NCI-H345 (cell line): ENCODE measurements at places on chromosomes 1 and 21.
A peak's percentile ranks its signal among the peaks of the same experiment; 100 is the strongest.

DNA sequence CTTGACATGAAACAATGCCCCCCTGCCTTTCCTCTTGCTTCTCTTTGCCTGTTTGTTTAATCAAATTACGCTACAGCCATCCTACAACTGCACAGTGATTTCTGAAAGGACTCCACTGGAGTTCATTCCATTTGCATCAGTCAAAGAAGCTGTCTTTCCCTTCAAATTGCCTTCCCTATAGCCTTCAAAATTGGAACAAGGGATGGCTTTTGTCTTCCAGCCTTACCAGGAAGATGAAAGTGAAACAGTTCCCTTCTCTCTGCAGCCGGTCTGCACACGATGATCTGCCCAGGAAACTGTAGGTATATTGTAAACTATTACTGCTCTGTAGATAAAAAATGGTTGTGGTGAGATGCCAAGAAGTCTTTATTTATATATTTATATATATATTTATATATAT lies 65.6 kb upstream of the ETS2 start:
- DNase-seq: no peak

GRCh38 chr1:114671011-114671938 lies 1.4 kb upstream of the DENND2C start:
- no peak for DNase-seq

DNA sequence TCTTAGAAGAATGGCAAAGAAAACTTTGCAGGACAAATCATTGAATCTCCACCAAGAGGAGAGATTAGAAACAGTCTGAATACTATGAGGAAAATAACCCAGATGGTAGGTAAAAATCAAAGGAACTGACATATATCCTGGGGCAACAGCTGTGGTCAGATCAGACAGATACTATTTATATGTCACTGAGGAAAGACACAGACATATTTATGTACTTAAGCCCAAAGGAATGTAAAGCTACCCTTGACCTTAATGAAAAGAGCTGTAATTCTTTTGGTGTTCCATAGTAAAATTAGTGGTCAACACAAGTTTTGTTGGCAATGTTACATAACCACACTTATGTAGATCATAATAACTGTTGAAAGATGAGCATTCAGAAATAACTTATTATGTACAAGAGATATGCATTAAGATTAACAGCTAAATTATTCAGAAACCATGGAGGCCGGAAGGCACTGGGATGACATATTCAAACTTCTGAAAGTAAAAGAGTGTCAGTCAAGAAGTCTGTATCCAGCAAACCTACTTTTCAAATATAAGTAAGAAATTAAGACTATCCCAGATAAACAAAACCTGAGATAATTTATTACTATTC lies 166.1 kb upstream of the SAMSN1 start:
- no peak for DNase-seq

GRCh38 chr1:201716742-201717135 lies 112.2 kb upstream of the IPO9 start:
- DNase-seq: no peak

DNA sequence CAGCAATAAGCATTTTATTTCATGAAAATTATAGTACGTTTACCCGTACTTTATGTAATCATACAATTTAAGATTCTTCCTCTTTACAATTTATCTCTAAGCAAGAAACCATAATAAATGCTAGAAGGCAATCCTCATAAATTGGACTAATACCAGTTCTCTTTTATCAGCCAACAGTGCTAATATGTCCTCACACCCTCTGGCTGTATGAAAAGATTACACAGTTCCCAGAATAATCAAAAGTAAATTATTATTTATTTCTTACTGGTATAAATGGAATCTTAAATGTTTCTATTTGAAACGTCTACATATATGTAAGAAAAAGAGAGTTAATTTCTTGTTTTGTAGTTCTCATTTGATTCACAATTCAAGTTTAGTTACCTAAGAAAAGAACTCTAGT lies 3.1 kb upstream of the CDKN2C start:
- DNase-seq: no peak

- no peak for DNase-seq
Measured at GRCh38 chr1:6860401-6860800, 75.1 kb downstream of the CAMTA1 start.

DNA sequence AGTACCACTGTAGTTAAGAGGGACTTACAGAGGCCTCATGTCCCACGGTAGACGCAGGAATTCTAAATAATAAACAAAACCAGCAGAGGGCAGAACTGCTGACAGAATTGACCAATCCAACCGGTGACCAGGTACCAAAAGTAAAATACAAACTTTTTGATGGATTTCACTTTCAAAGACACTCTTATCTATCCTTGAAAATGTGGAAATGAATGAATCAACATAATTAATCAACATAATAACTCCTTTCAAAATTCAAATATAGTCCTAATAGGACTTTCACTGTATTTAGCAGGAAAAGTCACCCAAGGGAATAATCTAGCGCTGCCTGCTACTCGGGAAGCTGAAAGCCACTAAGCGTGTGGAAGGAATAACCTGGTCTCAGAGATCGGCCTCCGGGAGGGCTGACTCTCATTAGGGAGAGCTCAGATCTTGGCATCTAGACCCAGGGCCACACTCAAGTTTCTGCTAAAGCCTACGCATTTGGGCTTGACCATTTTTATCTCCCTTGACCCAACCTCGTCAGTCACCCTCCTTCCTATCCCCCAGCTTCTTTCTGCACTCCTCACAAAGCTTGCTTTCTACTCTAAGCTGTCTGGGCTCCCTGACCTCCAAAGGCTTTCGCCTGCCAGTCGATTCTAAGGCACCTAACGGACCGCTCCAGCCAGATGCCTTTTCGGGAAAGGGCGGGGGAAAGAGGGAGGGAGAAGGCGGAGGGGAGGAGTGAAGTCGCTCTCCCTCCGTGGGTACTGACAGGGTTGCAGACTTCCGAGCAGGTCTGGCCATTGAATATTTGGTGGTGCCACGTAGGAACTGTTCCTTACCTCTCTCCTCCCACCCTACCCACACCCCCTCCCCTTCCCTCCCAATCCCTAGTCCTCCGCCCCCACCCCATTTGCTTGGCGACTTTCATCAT lies 1.6 kb downstream of the COL11A1 start:
- DNase-seq: peak; percentile 70

- DNase-seq: no peak
Measured at GRCh38 chr1:153827168-153827964, 52.2 kb downstream of the SLC27A3 start.

DNA sequence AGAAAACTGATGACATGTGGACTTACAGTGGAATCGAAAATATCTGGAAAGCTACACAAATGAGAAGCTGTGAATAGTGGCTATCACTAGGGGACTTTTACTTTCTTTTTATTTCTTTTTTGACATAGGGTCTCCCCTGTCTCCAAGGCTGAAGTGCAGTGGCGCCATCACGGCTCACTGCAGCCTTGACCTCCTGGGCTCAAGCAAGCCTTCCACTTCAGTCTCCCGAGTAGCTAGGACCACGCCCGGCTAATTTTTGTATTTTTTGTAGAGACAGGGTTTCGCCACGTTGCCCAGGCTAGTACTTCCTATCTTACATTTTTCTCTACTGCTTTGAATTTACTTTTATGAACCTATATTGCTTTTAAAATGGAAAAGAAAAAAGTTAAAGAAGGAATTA lies 10.5 kb downstream of the TMEM35B start:
- no peak for DNase-seq

DNA sequence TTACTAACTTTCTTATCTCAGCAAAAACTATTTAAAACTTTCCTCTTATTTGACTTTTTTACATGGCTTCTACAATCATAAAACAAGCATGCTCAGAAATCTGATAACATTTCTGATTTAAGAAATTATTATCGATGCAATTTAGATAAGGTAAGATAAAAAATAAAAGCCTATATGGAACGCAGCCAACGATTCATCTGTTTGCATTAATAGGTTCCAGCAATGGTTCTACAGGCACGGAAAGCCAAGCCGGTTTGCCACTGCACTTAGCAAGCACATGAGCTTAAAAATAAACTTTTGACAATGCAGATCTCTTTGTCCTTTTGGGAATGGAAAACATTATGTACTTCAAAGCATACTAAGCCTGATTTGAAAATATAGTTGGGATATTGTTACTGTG lies 77.5 kb upstream of the KCNK2 start:
- peak; percentile 1 for DNase-seq

GRCh38 chr1:9784508-9785133 lies 39.1 kb downstream of the CLSTN1 start:
- DNase-seq: peak; percentile 68

DNA sequence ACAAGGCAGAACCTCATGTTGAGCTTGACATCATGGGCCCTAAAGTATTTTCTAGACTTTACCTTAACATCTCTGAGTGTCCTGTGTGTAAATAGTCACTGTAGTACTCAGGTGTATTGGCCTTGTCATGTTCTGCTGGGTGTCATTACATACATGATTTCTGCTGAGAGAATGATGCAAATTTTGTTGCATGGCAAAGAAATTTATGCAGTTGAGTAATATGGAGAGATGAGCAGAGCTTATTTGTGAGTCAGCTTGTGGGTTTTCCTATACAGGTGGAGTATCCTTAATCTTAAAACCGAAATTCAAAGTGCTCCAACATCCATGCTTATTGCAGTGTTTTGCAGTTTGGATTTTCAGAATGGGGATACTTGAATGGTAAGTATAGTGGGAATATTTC lies 36.6 kb downstream of the RGL1 start:
- DNase-seq: no peak

DNA sequence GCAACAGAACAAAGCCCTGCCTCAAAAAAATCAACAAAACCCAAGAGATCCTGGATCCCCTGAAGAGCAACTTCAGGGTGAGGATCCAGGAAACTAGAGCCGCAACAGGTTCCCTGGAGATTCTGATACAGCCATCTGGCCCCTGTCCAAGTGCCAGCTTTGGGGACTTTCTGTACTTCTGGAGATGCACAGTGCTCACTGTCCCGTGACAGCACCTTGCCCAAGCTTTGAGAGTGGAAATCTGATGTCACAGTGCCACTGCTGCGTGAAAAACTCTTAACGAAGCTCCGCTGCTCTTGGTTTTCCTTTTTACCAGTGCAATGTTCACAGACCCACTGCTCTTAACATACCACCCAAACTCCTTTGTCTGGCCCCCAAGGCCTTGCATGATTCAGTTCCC lies 26.3 kb downstream of the STK40 start:
- no peak for DNase-seq

DNA sequence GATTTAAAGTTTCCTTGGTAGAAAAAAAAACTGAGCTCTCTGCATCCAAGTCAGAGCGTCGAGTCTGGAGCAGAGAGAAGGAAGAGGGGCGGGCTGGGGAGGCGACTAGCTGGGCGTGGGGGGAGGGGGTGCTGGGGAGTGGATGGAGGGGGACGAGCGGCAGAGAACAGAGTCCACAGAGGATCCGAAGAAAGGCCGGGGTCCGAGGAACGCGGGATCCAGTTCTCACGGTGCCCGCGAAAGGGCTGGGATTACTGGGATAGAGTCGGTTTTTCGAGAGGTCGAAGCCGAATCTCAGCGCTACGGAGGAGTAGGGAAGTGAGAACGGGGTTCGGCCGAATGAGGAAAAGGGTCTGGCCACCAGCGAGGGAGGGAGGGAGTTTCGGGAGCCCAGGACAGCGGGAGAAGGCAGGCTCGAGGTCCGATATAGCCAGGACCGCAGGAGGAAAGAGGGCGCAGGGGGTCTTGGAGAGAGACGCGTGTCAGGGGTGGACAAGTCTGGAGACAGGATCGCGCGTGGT lies 665 bp downstream of the DAB1 start:
- peak; percentile 17 for DNase-seq
